ENCODE measurements at places on chromosomes 1 and 21.

GRCh38 chr1:171953835-171954234 lies 112.5 kb downstream of the DNM3 start:
- peak; percentile 5 for DNase-seq

- no peak for DNase-seq
Measured at GRCh38 chr1:186142916-186143315, 232.1 kb downstream of the TPR start.

- no peak for DNase-seq
Measured at GRCh38 chr1:29120947-29121485, 2.7 kb downstream of the TMEM200B start.

DNA sequence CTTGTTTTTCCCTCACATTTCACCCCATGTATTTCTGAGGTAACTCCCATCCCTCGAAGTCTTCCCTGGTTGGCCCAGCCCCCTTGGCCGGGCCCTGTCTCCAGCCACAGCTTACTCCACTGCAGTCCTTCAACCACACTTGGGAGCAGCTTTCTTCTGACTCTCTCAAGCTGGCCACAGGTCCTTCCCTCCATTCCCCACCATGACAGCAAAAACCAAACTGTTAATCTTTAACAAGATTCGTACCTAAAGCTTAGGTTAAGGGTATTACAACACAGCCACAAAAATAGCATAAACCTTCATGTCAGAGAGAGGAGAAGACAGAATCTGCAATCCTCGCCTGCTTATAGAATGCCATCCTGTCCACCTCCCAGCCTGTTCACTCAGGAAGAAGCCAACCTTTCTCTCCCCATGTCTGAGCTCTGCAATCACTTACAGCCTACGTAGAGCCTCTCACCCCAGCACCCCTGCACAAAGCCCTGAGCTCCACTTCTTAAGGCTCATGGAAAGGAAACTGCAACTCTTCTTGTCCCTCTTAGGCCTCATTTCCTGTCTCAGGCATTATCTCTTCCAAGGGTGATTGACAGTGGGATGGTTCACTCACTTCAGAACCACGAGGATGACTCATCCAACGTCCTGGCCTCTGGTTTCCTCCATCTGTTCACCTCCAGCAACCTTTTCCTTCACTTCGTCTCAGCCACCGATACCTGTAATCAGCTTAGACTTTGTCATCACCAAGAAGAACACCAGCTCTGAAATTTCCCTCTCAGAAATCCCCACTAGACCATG lies 72.8 kb downstream of the CD2 start:
- no peak for DNase-seq
